NB4 (cell line): ENCODE measurements at places on chromosomes 4 and X.

- no peak for DNase-seq
These were observed 15.4 kb downstream of the AFP start for GRCh38 chr4:73451404-73451803.

- no peak for DNase-seq
These were observed 746 bp downstream of the EDNRA start for GRCh38 chr4:147481577-147482109.

DNA sequence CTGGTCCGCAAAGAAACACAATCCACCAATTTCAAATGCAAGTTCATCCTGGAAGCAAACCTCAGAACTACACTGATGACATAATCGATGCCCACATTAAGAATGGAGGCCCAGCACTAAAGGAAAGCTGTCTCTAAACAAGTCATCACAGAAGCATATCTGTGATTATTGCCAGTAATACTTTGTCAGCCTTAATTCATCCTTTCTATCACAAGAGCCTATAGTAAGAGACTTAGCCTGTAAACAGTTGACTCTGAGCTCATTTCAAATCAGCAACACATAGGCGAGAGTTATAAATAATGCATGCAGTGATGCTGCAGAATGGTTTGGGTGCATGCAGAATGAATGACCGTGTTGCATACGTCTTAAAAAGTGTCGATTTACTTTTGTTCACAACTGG is 105.9 kb upstream of the ZFP42 start:
- DNase-seq = no peak

- DNase-seq = no peak
These were observed 110.8 kb downstream of the SPRY1 start for GRCh38 chr4:123507376-123507775.

- DNase-seq = peak; percentile 8
These were observed 47.7 kb downstream of the HMGB3 start for GRCh38 chrX:151030845-151031244.

DNA sequence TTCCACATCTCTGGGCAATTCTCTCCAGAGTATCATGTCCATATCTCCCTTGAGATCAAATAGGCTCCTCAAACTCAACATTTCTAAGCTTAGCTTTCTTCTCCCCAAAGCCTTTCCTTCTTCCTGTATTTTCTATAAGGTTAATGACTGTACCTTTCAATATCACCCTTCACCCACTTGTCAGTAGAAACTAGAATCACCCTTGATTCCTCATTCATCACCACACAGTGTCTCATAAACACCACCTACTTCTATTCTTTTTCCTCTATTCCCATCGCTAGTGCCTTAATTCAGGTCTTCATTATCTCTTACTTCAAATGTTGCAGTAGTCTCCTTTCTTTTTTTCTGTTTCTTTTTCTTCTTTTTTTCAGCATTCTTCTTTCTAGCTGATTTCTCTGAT is 28.3 kb upstream of the SMS start:
- DNase-seq = no peak

DNA sequence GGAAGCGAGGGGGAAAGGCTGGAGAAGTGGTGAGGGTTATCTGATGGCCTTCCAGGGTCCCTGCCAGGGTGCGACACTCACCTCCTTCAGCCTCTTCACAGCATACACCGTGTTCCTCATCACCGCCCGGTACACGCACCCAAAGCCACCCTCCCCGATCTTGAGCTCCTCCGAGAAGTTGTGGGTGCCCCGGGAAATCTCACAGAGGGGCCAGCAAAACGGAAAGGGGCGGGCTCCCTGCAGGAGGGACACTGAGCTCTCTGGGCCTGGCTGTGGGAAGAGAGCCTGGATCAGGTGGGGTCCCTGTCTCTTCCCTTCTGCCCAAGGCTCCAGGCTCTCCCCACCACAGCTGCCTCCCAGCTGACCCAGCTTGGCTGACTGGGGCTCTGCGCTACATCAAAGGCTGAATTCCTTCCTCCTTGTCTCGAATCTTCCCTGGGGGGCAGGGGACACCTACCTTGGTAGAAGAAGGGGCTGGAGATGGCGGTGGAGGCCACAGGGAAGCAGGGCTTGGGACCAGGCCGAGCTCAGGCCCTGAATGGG is 1.1 kb downstream of the IRAK1 start:
- peak; percentile 25 for DNase-seq

DNA sequence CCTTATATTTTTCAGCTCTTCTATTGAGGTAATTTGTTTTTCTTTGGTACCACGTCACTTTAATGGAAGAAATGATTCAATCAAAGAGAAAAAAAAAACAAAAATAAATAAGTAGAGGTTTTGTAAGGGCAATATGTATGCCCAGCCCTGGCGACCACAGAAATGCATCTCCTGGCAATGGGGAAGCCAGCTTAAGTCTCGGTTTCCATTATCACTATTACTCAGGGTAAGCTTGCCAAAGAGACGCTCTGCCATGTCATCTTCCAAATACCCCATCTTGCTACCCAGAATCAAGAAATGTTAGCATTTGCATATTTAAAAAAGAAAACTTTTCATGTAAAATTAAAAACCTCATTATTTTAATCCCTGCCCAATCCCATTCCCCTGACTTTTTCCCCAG is 68.8 kb downstream of the FAM47C start:
- DNase-seq = no peak

DNA sequence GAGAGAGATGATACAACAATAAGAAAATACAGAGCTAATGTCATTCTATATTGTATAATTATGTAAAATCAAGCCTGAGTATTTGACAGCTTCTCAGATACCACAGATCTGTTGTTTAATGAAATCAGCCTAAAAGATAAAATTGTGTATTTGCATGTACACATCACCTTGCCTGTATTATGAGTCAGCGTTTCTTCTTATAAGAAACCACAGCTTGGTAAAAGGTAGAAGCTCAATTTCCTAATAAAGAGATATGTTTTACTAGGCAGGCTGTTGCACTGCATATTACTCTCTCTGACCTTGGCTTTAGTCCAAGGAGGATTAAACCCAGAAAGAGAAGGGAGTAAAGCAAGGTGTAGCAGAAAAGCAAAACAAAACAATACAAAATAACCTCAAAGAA is 121.3 kb downstream of the PPARGC1A start:
- no peak for DNase-seq

- DNase-seq = peak; percentile 49
These were observed 20.3 kb downstream of the SMS start for GRCh38 chrX:21960569-21961541.

DNA sequence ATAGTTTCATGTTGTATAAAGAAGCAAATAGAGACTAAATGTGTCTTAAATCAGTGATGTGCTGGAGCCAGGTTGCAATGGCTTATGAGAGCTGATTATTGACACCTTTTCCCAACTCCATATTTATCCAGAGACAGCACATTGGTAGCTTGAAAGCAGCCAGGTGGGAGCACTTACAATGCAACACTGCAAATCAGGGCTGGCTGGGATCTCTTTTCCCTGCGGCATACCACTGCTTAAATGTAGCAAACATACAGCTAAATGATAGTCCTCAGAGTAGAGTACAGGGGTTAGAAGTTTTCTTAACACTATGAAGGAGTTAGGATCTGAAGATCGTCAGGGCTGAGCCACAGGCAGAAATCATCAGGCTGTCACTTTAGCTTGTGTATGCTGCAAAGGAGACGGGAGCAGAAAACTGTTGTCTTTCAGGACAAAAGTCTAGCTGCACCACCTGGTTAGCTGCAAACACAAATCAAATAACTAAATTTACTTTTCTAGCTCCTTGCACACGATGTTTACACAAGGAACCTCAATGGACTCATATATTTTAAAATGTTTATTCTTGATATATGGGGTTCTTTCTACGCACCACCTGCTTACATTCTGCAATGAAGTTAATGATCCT is 527.3 kb downstream of the TLL1 start:
- no peak for DNase-seq

DNA sequence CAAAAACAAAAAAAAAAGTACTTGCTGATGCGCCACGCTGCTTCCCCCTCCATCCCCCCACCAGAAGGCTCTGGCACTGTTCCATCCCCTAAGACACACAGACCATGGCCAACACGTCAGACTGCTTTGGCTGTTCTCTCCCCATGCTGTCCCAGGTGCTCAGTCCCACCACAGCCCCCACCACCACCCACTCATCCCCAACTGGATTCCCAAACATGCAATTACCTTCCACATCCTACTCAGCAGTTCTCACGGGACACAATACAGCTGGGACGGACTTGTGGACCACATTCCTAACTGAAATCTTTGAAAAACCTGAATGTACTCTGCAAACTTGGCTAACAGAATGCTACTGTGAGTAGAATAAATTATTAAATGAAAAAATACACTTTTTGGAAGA is 8.6 kb downstream of the FAT1 start:
- DNase-seq = no peak

- DNase-seq = no peak
These were observed 35.7 kb downstream of the PIGG start for GRCh38 chr4:534576-535151.

DNA sequence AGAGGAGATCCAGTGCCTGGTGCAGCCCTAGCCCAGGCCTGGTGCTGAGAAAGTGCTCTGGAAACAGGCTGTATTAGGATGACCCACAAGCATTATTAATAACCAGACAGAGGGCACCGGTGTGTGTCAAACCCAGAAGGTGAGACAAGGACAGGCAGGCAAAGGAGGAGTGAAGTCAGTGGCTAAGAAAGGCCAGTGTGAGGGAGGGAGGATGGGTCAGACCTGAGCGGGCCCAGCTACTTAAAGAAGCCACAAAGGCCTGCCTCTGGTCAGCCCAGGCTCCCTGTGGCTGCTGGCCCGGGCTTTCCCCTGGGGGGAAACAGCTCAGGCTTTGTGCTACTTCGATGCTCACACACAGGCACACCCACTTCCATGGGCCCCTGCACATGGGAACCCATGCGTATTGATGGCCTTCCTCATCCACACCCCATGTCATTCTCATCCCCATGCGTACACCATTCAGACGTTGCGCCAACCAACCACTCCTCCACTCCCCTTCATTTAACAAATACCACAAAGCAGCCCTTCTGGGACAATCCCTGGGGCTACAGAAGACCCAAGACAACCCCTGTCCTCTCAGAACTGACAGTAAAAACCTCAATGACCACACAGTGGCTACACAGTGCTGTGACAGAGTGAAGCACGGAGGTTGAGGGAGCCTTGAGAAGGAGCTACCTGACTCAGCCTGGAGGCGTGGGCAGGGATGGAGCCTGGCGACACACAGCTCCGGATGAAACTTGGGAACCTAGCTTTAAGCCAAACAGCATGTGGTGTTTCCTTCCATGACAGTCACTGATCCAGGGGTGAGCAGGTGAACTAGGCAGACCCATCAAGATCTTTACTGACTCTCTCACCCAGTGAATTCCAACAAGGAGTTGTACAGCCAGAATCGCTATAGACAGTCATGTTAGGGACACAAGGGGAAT is 24.9 kb upstream of the MTM1 start:
- peak; percentile 87 for DNase-seq

DNA sequence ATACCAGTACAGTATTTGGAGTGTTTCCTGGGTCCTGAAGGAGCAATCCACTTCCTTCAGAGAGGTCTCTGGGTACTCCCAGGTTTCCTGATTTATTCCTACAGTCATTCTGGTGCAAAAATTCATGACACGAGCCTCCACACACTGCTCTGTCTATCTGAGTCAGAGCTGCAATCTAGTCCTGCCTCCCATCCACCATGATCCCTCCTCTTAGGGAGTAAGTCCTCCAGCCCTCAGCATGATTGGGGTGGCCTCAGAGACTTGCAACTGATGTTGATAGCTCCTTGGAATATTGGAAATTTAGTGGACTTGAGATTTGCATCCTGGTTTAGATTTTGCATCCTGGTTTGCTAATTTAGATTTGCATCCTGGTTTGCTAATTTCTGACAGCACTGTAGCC is 20.5 kb downstream of the CNGA1 start:
- DNase-seq = no peak

DNA sequence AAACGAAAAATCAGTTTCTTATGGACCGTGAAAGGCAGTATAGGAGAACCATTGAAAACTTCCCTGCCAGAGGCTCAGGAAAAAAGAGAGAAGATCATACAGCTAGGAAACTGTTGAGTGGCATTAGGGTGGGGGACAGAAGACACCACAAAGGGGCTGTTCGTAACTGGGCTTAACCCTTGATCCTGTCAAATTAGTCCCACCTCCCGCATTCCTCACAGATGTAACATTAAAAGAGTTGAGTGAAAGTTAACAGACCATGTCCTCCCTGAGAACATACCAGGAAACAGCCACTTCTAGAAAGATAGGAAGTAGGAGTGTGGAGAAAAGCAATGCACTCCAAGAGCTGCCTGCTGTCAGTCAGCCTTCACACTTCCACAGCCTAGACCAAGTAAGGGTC is 8.7 kb downstream of the SHROOM4 start:
- DNase-seq = no peak

DNA sequence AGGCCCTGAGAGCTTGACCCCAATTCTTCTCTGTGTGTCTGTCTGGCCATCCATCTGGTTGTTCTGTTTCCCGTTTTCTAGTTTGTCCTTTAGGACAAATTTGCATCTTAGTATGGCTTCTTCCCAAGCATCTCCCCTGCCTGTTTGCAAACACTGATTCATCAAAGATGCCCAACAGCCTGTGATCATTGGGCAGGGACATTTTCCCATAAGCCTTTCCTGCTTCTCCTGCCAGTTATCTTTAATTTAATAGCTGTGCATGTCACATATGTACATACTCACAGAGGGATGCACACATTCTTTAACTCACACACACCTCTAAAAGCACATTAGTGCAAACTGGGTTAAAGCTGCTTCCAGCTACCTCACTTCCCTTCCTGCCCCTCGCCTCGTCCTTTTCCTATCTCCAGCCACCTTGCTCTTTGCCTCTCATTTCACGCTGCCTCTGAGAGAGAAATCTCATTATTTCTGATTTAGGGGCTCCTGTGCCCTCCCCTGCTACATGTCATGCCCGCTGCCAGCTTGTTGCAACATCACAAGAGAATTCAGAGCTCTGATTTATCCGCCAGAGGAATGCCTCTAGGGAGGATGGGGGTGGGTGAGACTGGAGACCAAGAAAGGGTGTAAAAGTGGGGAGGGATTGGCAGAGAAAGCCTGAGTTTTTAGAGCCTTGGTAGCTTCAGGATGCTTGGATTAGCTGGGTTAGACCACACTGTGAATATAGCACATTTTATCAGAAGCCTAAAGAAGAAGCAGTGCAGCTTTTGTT is 100.6 kb downstream of the NHS start:
- DNase-seq = no peak
